Erythroblast (primary cell): ENCODE measurements at places on chromosomes 7 and 10.

DNA sequence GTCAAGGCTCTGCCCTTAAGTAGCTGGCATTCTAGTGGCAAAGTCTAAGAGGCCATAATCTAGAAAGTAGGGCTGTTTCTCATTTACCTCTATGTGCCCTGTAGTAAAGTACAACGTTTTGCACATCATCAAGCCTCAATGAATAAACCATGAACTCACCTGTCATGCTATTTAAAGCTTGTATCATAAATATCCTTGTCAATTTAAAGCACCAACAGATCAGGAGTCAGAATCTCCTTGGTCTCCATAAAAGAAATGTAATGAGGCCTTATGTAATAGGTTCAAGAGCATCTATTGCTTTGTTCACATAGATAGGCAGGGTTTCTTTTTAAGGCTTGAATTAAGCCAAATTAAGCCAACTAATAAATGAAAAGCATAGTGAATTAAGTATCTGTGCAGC, 181.9 kb downstream of the KMT2E start:
- DNase-seq: no peak

DNA sequence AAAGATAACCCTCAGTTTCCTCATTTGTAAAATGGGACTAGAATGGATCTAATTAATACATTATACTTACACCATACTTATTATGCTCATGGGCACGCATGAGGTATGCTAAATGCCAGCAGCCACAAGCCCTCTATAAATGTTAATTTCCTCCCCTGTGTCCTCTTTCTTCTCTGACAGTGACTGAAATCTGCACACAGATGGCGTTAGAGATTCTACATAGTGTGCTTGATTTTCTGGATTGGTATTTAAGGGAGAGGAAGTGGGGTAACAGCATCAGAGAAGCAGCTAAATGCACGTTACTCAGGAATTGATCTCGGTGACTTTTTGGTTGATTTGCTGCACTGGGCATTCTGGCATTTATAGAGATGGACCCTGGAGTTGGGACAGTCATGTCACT, 568.5 kb downstream of the CALN1 start:
- no peak for DNase-seq

GRCh38 chr10:91378061-91378460, 32.1 kb upstream of the HECTD2 start:
- peak; percentile 44 for DNase-seq

- DNase-seq: no peak
These were observed 119.9 kb upstream of the PTER start for GRCh38 chr10:16316733-16317390.

DNA sequence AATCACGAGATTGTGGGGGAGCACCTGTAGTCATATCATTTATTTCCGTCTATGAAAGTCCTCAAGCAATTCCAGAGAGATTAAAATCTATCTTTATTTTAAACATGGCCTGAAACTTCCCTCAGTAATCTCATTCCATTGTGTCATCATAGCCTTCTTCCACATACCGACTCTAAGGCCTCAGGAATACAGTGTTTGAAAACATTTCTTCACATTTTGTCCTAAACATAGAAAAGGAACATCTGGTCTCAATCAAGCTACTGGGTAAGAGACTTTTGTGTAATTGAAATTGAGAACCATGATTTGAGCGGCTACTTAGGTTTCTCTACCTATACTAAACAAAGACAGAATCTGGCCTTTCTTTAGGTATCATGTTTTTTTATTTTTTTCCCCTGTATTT, 78.0 kb upstream of the ELMO1 start:
- no peak for DNase-seq

GRCh38 chr7:19024261-19024660, 93.2 kb downstream of the TWIST1 start:
- no peak for DNase-seq

DNA sequence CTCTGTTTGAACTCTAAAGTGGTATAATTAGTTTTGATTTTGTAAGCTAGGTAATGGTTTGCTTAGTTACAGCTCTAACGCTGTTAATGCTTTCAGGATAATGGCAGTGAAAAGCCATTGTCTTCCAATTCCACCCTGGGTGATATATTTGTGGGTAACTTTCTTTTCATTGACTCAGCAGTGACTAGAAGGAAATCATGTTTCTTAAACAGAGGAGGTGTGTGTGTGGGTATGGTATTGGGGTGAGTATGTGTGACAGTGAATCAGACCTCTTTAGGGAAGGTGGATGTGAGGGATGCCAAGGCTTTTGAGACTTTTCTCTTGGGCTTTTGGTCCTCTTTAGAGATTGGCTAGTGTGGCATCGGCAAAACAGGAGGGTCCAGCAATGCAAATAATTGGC, 13.6 kb downstream of the ENTPD7 start:
- DNase-seq: no peak

- DNase-seq: peak; percentile 39
These were observed 739 bp downstream of the CASP7 start for GRCh38 chr10:113680190-113681111.

GRCh38 chr10:78260680-78261079, 227.0 kb downstream of the RPS24 start:
- no peak for DNase-seq

GRCh38 chr10:125768219-125768855, 7.3 kb downstream of the MMP21 start:
- peak; percentile 30 for DNase-seq

DNA sequence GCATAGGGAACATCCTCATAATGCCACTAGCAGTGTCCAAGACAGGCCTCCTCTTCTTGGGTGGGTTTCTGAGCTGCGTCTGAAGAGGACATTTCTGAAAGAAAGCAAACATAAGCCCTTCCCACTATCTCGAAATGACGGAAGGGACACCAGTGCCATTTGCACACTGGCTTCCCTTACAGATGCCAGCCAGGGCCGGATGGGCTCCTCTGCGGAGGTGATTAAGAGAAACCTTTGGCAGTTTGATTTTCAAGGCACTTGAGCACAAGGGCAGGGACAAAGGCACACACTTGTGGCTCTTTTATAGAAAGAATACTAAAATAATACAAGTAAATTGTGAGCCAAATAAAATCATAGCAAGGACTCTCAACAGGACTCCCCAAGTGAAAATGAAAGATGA, 106.6 kb upstream of the CELF2 start:
- no peak for DNase-seq

GRCh38 chr7:102132209-102132752, 154.4 kb upstream of the SH2B2 start:
- DNase-seq: no peak

GRCh38 chr7:80362677-80363076, 149.2 kb downstream of the GNAT3 start:
- no peak for DNase-seq

DNA sequence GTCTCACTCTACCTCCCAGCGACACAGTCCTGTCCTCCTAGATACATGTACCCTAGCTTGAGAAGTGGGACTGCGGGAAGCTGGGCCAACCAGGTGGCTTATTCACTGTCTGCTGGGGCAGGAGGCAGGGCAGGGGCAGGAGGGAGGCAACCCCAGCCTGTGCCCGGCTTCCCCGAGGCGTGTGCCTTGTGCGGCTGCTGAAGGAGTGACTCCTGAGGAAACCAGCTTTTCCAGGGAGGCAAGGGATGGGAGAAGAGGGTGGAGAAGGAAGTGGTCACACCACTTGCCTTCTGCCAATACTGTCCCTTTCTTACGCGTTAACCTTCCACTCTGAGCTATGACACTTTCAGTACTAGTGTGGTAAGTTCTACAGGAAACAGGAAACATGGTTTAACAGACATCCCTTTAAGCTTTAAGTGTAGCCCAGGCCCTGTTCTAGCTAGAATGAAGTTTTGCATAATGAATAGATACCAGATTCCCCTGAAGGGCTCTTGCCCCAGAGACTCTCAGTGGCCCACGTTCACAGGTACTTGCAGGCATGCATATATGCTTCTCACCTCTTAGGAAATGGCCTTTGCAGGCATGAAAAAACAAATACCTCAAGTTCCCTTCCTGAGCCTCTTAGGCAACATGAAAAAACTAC, 40.6 kb downstream of the SYPL1 start:
- no peak for DNase-seq

DNA sequence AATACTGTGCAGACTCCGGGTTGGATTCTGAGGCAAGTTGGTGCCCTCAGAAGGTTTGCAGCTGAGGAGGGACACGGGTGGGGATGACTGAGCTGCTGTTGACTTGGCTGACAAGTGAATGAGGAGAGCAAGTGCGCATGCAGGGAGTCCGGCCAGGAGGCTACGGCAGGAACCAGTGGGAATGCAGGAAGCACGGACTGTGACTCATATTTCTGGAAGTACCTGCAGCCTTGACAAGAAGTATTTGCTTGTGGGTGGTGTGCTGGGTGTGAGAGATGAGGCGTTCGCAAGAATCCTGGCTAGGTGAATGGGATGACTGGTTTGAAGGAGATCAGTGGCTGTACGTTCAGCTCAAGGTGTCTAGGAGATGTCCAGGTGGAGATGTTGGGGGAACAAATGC, 30.8 kb upstream of the FXYD4 start:
- DNase-seq: no peak

DNA sequence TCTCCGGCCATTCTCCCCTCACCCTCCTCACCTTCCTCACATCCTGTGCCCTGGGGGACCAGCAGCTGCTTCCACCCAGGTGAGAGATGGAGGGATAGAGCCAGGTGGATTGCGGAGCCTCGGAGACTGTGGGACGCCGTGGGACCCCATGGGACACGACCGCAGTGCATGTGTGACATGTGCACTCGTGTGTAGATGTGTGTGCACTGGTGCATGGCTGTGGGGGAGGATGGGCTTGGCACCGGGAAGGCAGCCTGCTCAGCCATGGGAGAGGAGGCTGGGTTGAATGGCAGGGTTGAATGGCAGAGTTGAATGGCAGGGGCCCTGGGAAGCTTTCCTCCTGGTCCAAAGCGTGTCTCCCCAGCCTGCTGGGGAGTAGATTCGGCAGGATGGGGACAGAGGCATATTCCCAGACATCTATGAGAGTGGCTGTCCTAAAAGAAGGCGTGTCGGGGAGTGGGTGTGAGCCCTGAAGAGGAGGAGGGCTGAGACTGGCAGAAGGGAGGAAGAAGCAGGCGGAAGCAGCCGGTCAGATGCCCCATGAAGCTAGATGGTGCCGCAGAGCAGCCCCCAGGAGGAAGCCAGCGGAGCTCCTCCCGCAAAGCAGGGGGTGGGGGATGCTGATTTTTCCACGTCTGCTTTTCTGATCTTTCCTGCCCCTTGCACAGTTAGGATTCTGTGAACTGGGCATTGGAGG, 815 bp downstream of the GIMAP8 start:
- no peak for DNase-seq

- no peak for DNase-seq
These were observed 4.7 kb upstream of the ABLIM1 start for GRCh38 chr10:114662646-114663217.

- no peak for DNase-seq
These were observed 70.6 kb upstream of the RHEB start for GRCh38 chr7:151590071-151590849.

- DNase-seq: no peak
These were observed 346.4 kb upstream of the NPSR1 start for GRCh38 chr7:34311591-34311990.

GRCh38 chr10:132113766-132114365, 48.1 kb downstream of the JAKMIP3 start:
- DNase-seq: no peak

- DNase-seq: no peak
These were observed 150.2 kb downstream of the REEP3 start for GRCh38 chr10:63671317-63671937.

DNA sequence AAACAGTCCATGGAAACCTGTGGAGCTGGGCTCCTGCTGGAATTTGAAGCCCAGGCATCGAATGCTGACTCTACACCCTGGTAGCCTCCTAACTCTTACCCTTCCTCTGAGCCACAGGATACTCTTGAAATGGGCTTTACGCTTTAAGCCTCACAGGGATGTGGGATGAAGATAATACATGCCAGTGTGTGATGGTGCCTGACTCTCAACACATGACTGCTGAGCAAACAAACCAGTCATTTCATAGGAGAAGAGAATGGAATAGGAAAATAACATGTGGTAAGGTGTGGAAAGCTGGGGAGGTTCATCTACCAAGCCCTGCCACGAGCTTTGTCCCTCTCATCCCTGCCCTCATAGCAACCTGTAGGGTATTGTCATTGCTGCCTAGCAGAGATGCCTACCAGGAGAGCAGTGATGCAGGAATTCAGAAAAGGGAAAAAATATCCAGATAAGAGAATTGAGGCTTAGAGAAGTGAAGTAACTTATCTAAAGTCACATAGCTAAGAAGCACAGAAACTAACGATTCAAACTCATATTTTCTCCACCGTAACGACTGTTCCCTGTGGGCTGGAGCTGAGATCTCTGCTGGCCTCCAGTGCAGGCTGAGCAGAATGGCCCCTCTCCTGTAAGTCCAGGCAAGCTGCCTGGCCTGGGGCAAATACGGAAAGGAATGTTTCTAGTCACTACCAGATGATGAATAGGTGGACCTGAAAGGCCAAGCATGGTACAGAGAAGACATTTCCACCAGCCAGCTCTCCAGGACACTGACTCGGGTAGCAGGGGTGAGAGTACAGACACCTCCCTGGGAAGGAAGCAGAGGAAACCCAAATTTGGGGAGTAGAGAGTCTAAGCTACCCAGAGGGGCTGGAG, 90.2 kb upstream of the DUSP5 start:
- no peak for DNase-seq

GRCh38 chr7:139676390-139676789, 101.4 kb downstream of the HIPK2 start:
- no peak for DNase-seq

GRCh38 chr10:118027397-118027796, 19.3 kb downstream of the RAB11FIP2 start:
- DNase-seq: no peak

- DNase-seq: no peak
These were observed 329.6 kb downstream of the PTEN start for GRCh38 chr10:88193018-88193417.

GRCh38 chr7:120981888-120982615, 6.5 kb upstream of the CPED1 start:
- no peak for DNase-seq

GRCh38 chr7:6640246-6640721, 3.2 kb downstream of the ZNF316 start:
- DNase-seq: peak; percentile 39

DNA sequence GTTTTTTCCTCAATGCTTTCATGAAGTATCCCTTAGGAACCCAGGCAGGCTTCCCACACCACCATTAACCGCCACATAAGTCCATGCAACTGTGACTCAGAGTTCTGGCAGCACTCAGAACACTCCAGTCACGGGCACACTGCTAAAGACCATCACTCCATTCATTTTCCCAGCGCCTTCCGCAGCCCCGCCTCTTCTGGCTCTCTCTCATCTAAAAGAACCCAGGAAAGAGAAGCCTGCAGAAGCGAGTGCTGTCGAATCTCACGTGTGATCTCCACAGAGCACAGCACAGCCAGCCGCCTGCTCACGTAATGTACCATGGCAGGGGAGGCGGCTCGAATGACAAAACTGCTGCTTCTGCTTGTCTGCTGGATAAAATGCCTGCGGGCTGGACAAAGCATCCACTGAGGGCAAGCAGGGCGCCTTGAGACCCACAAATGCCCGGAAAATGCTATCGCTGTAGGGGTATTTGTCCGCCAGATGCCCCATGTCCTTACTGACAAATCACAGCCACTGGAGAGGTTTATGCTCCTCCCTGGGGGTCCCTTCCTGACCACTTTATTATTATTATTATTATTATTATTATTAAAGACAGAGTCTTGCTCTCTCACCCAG, 1.8 kb downstream of the PSMG3 start:
- DNase-seq: no peak
